ENCODE measurements at places on chromosomes 16 and 17. TPM values are rescaled to one million over a fixed set of nuclear protein-coding genes. Genes with fewer than 3 reads are reported as not detected.

DNA sequence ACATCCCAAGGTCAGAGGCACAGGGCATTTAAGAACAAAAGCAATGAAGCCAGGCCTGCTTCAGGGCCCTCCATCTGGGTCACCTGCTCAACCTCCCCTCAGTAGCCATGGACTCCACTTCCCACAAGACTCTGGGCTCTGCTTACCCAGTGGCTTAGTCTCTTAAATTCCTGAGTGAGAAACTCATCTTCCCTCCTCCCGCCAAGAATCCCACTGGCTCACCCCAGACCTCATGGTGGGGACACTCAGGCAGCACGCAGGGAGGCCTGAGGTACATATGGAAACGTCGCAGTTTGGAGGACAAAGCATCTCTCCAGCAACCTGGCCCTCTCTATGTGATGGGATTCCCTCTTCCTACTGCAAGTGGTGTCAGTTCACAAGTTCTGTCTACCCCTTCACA lies 326.7 kb upstream of the CDH5 start:
- no peak for ATAC-seq

- ATAC-seq, result no peak
Observed at GRCh38 chr16:21565507-21565860, 33.9 kb upstream of the METTL9 start.

DCTN5 gene
- total RNA-seq, result 44.0 TPM

CDK5R1 gene
- 4.1 TPM for total RNA-seq

- ATAC-seq, result no peak
Observed at GRCh38 chr17:81931557-81932332, 4.2 kb upstream of the MAFG start.

- no peak for ATAC-seq
Observed at GRCh38 chr17:34201225-34201624, 53.9 kb upstream of the CCL2 start.

- ATAC-seq, result no peak
Observed at GRCh38 chr17:4706121-4706520, 2.2 kb upstream of the PELP1 start.
